ENCODE measurements at places on chromosomes 5 and 9.

- no peak for DNase-seq
Observed at GRCh38 chr5:137016783-137017324, 482.3 kb downstream of the SPOCK1 start.

GRCh38 chr5:171956887-171957495 lies 49.4 kb downstream of the FBXW11 start:
- DNase-seq, result no peak

- DNase-seq, result no peak
Observed at GRCh38 chr5:179852993-179853547, 5.5 kb downstream of the MRNIP start.

DNA sequence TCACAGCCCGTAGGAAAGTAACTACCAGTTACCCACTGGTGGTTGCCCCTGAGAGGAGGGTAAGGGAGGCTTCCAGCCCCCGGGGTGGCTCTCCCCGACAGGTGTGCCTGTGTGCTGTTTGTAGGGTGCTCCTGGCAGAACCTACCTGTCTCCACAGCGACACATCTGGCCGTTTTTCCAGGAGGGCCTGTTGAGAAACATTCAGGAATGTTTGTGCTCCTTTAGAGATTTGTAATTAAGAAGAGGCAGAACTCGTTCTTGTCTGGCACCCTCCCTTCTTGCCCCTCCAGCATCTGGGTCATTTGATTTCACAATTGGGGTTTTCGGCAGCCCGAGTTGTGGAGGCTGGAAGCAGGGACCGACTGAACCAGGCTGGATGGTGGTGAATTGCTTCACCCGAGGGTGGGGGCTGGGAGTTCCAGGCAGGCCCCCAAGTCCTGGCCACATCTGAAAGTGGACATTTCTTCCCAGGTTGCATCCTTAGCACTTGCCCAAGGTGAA lies 74.2 kb downstream of the WWC1 start:
- DNase-seq, result no peak

GRCh38 chr5:91190314-91190690 lies 192.8 kb downstream of the ARRDC3 start:
- DNase-seq, result no peak

DNA sequence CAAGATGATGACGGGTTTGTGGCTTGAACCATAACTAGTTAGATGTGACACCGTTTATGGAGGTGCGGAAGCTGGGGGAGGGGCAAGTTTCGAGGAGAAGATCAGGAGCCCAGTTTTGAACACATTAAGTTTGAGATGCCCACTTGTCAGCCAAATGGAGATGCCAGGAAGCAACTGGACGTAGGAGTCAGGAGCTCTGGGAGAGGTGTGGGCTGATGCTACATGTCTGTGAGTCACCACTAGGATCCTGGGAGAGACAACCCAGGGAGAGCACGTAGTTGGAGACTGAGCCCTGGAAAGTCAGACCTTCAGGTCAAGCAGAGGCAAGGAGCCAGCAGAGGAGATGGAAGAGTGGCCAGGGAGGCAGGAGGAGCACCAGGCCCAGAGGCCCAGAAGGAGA lies 48.8 kb upstream of the SLC25A51 start:
- DNase-seq, result no peak

DNA sequence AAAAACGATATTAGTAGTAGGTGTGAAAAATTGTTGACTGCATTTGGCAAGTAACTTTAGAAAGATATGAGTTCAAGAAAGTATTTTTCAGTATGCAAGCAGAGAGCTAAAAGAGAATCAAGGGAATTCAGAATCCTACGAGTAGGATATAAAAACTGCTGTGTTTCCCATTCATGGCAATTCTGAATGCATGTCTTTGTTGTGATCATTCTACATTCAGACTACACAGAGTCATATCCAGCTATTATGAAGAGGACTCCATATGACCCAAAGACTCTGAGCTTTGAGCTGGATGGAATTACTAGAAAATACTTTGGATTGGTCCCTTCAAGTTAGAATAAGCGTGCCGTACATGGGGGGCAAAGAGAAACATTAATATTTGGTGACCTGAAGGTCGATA lies 12.0 kb downstream of the IFNE start:
- no peak for DNase-seq
